ENCODE measurements at places on chromosomes 3 and 15.
A peak's percentile ranks its signal among the peaks of the same experiment; 100 is the strongest.

- DNase-seq, result no peak
Measured at GRCh38 chr15:70109531-70109930, 11.8 kb upstream of the TLE3 start.

- DNase-seq, result no peak
Measured at GRCh38 chr3:57757642-57758297, 1.7 kb downstream of the SLMAP start.

DNA sequence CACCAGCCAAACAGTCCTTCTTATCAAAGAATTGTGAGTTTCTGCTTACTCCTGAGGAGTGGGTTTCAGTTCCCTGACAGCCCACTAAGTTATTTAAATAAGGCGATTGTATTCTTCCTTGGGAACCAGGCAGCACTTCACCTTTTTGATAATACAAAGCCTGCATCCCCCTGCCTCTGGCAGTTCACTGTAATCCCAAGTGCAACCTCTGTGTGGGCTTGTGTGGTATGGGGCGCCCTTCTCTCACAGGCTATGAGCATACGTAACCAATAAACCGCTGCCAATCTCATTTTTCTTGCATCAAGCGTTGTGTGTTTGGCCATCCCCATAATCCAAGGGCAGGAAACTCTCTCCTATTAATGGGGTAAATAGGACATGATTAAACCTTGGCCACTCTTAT lies 1025.6 kb downstream of the NSUN3 start:
- no peak for DNase-seq

- DNase-seq, result no peak
Measured at GRCh38 chr3:142118911-142119310, 30.4 kb downstream of the TFDP2 start.

- DNase-seq, result no peak
Measured at GRCh38 chr3:159390656-159391212, 588.9 kb downstream of the MFSD1 start.

GRCh38 chr15:55372701-55373440 lies 35.3 kb downstream of the CCPG1 start:
- DNase-seq, result no peak

GRCh38 chr15:47711655-47712054 lies 5.7 kb upstream of the SEMA6D start:
- DNase-seq, result peak; percentile 8

DNA sequence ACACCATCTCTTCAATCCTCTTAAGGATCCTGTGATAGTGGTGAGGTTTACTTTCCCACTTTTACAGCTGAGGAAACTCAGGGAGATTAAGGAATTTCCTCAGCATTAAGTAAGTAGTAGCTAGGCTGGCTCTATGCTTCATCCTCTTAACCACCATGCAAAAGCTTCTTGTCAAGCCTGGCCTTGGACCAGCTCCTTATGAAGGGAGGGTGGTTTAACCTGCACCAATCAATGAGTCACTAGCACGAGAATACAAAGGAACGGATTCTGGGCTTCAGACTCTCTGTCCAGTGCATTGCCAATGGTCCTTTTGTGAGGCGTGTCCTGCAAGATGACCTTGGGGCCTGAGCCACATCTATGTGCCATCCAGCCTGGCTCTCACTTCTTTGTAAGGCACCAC lies 202.0 kb upstream of the CFAP20DC start:
- no peak for DNase-seq

GRCh38 chr3:189834462-189834861 lies 203.3 kb downstream of the TP63 start:
- no peak for DNase-seq

DNA sequence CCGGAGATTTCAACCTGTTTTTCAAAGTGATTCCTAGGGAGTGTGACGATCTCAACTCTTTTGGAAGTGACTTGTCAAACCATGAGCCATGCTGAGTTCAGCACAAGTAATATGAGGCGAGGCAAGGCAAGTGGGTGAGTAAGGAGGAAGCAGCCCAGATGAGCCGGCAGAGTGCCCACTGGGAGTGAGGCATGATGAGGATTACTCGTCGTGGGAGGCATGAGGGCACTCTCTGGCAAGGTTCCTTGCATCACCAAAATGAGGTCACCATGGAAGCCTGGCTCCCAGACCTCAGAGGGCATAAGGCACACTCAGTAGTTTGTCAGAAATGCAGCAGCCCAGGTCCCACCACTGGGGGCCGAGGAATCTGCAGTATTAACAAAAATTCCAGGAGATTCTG lies 636.1 kb downstream of the MAGI1 start:
- peak; percentile 47 for DNase-seq

DNA sequence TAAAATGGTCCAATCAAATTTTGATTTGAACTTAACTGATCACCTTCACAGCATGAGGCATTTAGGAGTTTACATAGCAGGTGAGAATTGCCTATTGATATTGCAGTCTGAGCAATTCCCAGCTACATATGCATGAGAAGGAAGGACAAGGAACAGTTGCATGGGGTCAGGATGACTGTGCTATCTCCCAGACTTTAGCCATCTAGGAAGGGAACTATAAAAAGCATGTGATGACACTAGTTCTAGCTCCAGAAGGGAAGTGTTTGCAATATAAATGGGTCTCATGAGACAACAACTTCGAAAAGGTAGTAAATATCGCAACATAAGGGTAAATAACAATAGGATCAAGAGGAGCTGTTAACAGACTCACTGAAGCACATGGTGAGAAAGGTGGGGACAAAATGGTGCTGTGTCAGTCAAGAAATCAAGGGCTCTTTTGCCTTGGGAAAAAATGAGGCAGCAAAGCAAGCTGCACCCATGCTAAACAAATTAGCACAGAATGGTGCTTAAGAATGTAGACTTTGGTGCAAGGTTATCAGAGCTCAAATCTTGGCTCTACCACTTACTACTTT lies 90.4 kb upstream of the SLC2A2 start:
- DNase-seq, result no peak

- no peak for DNase-seq
Measured at GRCh38 chr3:179977356-179977755, 59.4 kb downstream of the PEX5L start.

GRCh38 chr15:48358229-48359152 lies 27.3 kb downstream of the DUT start:
- peak; percentile 21 for DNase-seq

DNA sequence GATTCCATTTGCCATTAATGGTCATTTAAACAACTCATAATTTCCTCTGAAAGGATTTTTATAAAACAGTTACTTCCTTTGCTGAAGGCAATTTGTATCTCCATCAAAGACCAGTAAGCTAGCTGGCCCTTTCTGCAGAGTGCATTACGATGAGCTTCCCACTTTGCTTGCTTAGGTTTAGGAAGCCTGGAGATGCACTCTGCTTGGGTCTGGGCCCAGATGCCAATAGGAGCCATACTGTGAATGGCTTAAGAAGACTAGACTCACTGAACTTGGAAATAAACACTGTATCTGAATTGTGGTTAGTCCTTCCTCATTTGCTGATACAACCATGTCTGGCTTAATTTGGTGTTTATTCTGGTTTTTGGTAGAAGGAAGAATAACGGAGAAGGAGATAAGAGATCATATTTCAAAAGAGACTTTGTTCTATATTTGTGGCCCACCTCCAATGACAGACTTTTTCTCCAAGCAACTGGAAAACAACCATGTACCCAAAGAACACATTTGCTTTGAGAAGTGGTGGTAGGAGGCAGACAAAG lies 38.1 kb downstream of the OXNAD1 start:
- DNase-seq, result no peak

DNA sequence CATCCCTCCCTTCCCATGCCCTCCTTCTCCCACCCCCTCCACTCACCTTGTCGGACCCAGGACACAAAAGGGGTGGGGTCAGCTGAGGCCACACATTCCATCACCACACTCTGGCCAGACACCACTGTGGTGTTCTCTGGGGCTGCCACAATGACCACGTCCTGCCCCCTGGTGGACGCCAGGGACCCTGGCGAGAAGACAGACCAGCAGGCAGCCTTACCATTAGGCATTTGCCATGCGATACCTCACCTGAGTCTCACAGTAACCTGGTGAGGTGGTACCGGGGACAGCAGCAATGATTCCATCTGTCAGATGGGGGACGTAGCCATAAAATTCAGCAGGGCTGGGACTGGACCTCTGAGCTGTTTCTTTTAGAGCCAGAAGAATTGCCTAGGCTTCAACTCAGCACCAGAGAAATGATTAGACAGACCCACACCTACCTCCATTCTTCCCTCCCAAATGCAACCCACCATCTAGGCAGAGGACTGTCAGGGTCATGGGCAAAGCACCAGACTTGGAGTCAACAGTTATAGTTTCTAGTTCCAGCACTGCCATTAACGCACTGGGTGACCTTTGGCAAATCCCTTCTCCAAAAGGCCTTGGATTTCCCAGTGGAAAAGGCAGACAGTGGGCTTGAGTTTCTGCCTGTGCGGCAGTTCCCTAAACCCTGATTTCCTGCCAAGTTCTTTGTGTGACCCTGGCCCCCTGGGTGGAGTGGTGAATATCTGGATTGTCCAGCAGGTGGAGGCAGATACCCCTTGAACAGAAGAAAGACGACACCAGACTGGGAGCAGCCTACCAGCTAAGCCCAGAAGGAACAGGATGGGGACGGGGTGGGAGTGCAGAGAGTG lies 21.8 kb downstream of the IGDCC4 start:
- peak; percentile 65 for DNase-seq

DNA sequence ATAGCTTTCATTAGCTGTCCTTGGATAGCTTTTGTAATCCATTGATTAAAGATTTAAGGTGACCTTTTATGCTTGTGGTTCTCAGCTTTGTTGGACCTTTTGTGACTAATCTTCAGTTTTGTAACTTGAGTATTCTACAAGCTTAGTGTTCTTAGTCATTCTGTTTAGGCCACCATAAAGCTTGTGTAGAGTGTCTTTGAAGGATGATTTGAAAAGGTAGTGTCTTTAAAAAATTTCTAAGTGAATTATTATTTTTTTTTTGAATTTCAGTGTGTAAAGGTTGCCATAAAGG lies 7.5 kb downstream of the MORF4L1 start:
- DNase-seq, result peak; percentile 35

DNA sequence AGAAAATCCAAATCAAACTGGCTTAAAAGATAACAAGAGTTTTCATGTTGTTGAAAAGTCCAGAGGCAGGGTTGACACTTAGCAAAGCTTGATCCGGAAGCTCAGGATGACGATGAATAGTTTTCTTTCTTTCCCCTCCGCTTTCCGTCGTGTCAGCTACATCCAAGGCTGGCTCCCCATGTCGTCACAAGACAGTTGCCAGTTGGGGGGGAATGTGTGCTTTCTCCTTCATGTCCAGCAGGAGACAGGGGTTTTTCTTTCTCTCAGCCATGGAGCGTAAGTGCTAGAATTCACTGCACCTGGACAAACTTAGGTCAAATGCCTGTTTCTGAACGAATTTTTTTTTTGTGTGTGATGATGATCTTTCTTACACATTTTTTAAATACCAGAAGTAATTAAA lies 273.8 kb upstream of the RGMA start:
- DNase-seq, result no peak

DNA sequence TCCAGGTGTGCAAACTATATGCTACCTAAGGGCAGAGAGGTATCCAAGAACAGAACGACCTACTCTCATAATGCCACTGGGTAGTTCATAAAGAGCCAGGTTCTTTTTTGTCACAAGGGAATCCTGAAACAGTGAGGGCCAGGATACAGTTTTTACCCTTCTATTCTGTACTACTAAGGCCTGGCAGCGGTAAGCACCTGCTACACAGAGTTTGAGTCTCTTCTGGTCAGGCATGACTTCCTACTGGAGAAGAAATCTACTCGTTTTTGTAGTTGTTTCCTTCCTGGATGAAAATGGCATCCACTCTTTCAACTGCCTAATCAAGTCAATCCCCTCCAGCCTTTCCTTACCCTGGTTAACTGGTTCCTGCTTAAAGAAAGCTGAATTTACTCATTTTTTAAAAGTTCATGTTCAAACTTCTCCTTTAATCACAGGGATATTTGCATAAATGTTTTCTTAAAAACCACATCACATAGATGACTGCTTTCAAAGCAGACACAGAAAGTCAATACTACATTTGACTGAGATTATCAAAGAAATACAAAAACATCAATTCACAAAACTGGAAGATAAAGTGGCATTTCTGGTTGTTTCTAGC lies 40.0 kb downstream of the MAP4 start:
- DNase-seq, result no peak

DNA sequence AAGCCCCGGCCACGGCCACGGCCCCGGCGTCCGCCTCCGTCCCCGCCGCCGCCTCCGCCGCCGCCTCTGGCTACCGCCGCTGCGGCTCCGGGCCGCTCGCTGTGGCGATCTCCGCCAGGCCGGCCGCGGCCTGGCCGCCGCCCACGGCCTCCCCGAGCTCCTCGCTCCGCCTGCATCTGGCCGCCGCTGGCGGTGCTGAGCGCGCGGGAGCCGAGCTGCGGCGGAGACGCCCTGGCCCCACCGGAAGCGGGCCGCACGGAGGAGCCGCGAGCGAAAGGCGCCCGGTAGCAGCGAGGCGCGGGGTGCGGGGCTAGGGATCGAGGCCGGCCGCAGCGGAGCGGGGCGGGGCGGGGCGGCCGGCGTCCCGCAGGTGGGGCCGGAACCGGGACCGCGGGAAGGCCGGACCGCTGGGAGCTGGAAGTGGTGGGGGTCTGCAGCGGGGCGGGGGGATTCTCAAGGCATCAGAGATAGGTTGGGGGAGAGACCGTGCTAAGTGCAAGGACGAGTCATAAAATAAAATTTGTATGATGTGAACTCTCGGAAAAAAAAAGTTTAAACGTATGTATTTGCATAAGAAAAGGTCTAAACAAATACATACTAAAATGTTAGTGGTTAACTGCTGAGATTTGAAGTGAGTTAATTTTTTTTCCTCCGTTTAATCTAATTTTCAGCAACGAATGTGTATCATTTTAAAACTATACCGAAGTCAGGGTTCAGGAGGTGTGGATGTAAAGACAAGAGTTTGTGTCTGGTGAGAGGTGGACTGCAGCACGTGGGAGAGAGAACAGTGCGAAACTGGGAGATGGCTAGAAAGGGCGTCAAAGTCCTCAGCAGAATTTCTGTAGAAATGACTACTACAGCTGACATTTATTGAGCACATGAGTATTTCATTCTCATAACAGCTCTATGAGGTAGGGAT lies at the start of gene AVEN:
Gene AVEN (minus strand): TSS at position 334 of the 919 bp plus-strand sequence. CDS start 158 bp downstream, at position 176.
- DNase-seq, result peak; percentile 68

DNA sequence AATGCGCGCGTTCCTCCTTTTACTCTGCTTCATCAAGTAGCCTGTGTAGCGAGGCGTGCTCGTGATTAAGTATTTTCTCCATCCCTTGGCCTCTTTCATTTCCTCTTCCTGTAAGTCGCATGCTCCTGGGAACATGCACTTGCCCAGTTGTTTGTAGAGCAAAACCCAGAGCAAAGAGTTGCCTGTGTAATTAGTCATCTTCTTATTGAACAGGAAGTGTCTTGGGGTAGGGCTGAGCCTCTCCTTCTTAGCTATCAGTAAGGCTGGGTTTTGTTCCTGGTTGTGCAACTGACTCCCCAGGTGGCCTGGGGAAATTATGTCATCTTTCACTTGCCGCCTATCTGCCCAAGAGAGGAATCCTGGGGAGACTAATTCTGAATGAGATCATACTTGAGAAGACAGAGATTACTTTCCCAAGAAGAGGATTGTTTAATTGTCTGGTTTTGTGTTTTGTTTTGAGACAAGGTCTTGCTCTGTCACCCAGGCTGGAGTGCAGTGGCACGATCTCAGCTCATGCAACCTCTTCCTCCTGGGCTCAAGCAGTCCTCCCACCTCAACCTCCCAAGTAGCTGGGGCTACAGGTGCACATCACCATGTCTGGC lies 14.9 kb downstream of the LIPH start:
- DNase-seq, result peak; percentile 90

- DNase-seq, result no peak
Measured at GRCh38 chr3:8984526-8984925, 21.3 kb upstream of the RAD18 start.

GRCh38 chr3:144774897-144775296 lies 803.3 kb downstream of the DIPK2A start:
- DNase-seq, result no peak
